Camera-type eye (tissue), 1 donor: ENCODE measurements at places on chromosomes 2 and 18. TPM values are rescaled to one million over a fixed set of nuclear protein-coding genes. Genes with fewer than 3 reads are reported as not detected.

CCDC102B gene
- total RNA-seq: 61.4 TPM

LHCGR gene
- 8.3 TPM for total RNA-seq

FMNL2 gene
- 73.3 TPM for total RNA-seq

TXNDC2 gene
- total RNA-seq: not detected

IL36B gene
- not detected for total RNA-seq

RAB11FIP5 gene
- 17.6 TPM for total RNA-seq

CHRND gene
- total RNA-seq: 3.9 TPM

TTN gene
- 286 TPM for total RNA-seq

WDR33 gene
- total RNA-seq: 97.8 TPM

TOGARAM2 gene
- 0.55 TPM for total RNA-seq

HRH4 gene
- total RNA-seq: not detected
